NCI-H1092 (cell line): ENCODE measurements at places on chromosomes 3 and 15.

DNA sequence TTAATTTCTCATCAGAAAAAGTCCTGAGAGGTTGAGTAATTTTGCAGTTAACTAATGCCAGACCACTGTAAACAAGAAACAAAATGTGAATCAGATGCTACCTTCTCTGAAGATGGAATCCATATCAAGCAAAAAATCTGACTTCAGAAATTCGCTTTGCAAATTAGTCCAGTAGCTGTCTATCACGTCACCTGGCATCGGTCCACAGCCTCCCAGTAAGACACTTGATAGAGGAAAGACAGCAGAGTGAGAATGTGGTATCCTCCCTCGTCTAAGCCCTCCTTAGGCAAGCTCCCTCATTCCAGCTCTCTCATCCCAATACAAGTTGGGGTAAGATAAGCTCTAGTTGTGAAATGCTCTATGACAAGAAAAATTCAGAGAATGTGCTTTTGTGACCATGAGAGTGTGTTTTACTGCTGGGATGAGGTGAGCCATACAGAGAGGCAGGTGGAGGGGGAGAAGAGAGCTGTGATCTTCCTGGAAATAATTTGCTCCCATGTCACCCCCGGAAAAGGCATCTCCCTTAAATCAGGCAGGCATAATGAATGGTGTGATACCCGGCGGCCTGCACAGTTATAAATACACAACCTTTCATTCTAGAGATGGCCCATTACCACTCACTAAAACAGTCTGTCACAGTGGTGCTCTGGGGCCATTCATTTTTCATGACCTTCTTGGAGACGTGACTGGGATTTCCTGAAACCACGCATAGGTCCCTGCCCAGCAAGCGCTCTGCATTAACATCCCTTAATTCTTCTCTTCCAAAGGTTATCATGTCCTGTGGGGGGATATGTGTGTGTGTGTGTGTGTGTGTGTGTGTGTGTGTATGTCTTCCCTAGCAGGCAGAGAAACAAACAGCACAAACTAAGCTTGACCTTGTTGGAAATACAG lies 602.0 kb upstream of the KCNMB2 start:
- peak; percentile 59 for DNase-seq

DNA sequence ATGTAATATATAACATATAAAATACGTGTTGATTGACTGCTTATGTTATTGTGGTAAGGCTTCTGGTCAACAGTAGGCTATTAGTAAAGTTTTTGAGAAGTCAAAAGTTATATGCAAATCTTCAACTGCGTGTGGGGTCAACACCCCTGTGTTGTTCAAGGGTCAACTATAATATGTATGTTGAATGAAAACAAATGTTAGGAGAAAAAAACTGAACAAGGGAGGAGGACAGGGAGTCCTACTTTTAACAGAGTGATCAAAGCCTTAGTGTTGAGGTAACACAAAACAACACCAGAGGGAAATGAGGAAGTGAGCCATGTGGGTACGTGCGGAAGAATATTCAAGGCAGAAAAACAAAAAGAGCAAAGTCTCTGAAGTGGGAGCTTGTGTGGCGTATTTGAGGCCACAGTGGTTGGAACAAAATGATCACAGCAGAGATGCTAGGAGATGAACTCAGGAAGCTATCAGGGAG lies 62.5 kb downstream of the SFMBT1 start:
- no peak for DNase-seq

DNA sequence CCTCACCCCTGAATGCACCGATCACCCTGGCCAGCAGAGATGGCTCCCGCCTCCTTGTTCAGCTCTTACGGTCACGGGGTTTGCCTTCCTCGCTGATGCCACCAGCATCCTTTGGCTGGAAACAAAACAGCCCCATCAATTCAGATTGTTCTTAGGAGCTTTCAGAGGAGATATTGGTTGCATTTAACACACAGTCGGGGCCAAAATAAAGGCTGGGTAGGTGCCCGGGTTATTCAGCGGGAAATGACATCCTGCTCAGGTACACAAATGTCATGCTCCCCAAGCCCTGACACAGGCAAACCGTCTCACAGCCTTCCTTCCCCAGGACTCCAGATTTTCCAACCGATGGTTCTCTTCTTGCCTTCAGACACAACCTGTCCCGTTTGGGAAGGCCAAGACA lies 62.4 kb upstream of the MEF2A start:
- no peak for DNase-seq

GRCh38 chr3:129230311-129231019 lies 18.9 kb upstream of the COPG1 start:
- no peak for DNase-seq

DNA sequence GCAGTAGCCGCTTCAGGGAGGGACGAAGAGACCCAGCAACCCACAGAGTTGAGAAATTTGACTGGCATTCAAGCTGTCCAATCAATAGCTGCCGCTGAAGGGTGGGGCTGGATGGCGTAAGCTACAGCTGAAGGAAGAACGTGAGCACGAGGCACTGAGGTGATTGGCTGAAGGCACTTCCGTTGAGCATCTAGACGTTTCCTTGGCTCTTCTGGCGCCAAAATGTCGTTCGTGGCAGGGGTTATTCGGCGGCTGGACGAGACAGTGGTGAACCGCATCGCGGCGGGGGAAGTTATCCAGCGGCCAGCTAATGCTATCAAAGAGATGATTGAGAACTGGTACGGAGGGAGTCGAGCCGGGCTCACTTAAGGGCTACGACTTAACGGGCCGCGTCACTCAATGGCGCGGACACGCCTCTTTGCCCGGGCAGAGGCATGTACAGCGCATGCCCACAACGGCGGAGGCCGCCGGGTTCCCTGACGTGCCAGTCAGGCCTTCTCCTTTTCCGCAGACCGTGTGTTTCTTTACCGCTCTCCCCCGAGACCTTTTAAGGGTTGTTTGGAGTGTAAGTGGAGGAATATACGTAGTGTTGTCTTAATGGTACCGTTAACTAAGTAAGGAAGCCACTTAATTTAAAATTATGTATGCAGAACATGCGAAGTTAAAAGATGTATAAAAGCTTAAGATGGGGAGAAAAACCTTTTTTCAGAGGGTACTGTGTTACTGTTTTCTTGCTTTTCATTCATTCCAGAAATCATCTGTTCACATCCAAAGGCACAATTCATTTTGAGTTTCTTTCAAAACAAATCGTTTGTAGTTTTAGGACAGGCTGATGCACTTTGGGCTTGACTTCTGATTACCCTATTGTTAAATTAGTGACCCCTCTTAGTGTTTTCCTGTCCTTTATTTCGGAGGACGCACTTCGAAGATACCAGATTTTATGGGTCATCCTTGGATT lies at the start of gene MLH1:
TSS of gene MLH1 (plus strand) at position 193 of the 958 bp plus-strand sequence. CDS start at position 223, 30 bp downstream.
- DNase-seq: no peak

DNA sequence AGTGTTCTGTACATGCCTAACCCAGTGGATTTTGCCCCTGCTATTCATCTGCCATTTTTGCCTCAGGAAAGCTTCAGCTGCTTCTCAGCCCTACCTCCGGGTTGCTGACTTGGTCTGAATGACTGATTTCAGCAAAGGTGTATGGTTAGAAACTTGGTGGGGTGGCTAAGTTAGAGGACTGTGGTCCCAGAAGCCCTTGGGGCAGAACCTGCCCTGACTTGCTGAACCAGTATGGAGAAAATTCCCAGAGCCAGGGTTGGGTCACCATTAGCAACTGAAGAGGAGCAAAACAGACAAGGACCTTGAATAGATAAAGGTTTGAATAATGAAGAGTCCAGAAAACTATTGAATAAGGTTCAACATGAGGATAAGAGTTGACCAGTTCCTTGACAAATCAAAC lies 6.1 kb upstream of the WWTR1 start:
- no peak for DNase-seq

DNA sequence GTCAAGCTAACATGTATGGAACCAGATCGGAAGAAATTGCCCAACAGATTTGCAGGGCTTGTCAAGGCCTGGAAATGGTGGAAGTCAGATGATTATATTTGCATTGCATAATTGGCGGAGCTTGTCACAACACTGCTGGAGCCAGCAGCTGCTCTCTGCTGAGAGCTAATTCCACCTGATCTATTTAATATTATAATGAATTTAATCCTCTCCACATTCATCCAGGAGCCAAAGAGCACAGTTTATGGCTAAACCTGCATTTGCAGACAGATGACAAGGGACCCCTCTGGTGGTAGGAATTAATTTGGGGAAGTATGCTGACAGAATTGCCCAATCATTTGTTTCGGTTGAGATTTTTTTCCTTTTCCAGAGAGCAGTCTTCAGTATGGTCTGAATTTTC lies 730.2 kb downstream of the TUSC7 start:
- peak; percentile 81 for DNase-seq

- no peak for DNase-seq
Observed at GRCh38 chr3:129078510-129078909, 17.9 kb downstream of the GP9 start.

DNA sequence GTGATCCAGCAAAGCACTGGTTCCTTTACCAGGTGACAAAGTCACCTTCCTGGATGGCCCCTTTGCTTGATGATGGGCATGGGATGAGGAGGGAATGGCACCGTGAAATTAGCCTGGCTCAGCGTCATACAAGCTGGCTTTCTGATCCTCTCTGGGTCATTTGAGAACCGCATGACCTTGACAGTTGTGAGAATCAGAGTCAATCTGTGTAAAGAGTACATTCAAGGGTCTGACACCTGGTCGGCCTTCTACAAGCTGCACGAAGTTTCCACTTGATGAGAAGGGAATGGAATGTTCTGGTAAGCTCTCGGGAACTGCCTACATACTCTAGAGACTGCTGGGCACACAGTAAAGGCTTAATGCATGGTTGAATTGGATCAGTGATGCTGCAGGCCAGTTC lies 319.8 kb upstream of the TLE3 start:
- DNase-seq: no peak

DNA sequence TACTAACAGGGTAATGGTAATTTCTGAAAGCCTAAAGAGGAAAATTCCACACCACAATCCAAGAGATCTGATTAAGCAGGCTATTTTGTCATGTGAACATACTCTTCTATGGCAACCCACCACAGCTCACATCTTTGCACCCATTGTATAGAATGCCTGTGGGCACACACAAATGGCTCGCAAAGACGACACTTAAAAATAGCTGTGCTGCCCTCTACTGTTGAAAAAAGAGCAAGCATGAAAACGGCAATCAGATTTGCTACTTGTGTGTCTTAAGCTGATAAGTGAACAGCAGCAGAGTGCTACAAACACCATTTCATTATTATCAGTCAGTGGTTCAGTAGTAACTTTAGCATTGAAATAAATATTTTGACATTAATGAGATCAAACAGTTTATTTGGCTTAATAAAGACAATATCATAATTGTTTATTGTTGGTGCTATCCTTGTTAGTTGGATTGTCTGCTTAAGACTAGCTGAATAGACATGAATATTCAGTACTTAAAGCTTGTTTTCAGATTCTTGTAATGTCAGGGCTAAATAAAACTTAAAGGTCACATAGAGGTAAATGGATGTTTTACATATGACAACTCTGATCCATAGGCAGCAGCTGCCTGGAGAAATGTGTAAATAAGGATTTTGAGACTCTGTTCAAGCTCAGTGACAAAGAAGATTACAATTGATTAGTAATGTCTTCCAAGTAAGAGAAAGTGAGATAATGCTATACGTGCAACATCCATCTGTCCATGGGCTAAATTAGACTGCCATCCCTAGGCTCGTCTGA lies 199.1 kb downstream of the LRRN1 start:
- DNase-seq: peak; percentile 15

DNA sequence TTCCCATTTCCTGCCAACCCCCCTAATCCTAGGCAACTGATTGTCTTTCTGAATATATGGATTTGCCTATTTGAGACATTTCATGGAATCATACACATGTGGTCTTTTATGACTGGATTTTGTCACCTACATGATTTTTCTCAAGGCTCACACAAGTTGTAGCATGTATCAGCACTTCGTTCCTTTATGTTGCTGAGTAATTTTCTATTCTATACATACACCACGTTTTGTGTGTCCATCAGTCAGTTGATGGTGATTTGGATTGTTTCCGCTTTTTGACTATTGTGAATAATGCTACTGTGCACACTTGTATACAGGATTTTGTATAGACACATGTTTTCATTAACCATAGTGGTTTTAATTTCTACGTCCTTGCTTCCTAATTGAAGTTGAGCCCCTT lies 203.1 kb downstream of the ITPR1 start:
- DNase-seq: no peak

DNA sequence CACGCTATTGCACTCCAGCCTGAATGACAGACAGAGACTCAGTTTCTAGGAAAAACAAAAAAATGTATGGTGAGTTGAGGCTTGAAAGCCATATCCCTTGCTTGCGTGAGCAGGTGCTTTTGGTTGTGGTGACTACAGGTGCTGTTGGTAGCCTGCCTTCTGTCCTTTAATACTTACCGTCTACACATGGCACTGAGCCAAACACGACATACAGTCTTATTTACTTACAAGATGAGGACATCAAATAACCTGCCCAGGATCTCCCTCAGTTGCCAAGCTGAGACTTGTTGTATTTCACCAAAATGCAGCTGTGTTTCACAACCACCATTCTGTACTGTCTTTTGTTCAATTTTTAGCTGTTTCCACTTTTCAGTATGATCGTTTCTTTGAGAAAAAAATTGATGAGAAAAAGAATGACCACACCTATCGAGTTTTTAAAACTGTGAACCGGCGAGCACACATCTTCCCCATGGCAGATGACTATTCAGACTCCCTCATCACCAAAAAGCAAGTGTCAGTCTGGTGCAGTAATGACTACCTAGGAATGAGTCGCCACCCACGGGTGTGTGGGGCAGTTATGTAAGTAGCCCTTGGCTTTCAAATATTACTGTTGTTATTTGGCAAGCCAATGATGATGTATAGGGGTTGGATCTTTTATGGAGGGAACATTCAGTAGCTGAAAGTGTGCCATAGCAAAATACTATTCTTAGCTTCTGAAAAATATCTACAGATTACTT lies 6.5 kb downstream of the ALAS1 start:
- DNase-seq: peak; percentile 12

DNA sequence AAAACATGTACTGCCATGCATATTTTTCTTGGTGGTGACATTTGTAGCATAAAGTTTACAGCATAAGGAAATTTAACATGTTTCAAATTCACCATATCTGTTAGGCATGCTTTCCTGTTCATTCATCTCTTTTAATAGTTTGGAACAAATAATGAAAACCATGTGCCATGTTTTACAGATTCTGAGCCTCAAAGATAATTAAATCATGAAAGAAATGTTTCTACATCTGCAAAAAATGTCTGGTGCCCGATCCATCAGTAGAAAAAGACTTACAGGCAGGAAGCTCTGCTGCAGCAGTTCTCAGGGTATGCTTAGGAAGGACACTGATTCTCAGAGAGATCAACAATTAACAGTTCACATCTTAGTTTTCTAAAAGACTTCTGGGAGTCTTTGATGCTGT lies 316.2 kb downstream of the IL5RA start:
- DNase-seq: no peak

DNA sequence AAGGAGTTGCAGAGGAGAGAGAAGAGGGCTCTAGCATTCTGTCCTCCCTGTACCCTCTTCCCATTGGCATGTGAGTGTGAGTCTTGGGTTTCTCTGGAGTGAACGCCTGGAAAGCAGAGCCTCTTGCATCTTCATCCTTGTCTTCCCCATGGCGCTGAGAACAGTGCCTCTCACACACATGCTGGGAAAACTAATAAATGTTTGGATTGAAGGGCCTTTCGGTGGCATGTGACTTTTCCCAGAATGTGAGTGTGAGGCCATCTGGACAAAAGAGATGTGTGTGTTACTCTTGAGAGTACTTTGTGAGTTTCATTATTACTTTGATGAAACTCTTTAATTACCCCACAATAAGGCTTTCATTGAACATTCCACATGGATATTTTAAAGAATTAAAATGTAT lies 122.3 kb downstream of the MITF start:
- no peak for DNase-seq

- DNase-seq: no peak
Observed at GRCh38 chr3:127366383-127366782, 78.5 kb upstream of the PRR20G start.
